Effector memory CD4-positive, alpha-beta T cell (primary cell): ENCODE measurements at places on chromosomes 2 and 18.

- DNase-seq, result no peak
These were observed 63.0 kb upstream of the STPG4 start for GRCh38 chr2:47218066-47218581.

GRCh38 chr2:120436460-120436739 is 90.5 kb downstream of the INHBB start:
- no peak for DNase-seq

- DNase-seq, result no peak
These were observed 201.6 kb downstream of the EN1 start for GRCh38 chr2:118645876-118646275.

DNA sequence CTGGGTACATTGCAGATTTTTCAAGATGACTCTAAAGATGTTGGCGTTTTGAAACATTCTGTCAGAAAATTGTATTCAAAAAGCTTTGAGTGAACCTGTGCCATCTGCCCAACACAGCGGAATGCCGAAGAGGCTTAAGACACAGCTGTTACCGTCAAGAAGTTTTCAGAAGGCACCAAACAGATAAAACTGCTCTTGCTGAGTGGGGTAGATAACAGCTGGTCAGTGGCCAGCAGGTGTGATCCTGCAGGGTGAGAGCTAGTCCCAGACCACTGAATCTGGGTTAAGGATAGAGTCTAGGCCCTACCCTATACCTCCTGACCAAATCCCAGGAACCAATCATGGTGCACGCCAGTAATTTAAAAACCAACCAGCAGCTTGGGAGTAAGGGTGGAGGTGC is 60.5 kb upstream of the B3GNT7 start:
- DNase-seq, result no peak

DNA sequence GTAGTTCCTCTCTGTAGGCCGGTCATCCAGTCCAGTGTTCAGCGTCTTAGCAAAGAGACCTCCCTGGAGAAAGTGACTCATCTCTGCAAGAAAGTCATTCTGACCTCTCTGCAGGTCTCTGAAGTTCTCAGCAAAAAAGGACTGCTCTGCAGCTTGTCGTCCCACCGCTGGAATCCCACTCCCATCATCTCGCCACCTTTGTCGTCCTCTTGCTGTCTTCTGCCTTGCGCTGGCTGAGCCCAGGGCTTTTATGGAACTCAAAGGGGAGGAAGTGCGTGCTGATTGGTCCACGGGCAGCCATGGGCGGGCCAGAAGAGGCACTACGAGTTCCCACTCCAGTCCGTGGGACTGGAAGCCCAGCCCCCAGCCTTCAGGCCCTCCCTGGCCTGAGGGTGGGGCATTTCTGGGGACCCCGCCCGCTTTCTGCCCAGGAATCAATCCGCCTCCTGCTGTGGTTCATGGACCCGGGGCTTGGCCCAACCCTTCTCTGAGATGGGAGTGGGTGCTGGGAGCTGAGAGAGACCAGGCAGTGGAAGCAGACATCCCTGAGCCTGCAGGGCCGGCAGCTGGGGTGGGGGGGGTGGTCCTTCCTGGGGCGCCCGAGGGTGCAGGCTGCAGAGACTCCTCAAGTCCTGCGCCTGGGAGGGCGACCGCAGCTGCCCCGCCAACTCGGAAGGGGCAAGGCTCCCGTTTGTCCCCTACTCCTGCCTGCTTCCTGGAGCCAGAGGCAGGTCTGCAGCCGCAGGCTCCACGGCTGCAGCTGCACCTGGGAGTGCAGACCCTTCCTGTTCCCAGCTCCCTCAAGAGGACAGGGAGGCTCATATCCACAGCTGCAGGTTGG is 660.7 kb upstream of the RAB6C start:
- DNase-seq, result no peak

DNA sequence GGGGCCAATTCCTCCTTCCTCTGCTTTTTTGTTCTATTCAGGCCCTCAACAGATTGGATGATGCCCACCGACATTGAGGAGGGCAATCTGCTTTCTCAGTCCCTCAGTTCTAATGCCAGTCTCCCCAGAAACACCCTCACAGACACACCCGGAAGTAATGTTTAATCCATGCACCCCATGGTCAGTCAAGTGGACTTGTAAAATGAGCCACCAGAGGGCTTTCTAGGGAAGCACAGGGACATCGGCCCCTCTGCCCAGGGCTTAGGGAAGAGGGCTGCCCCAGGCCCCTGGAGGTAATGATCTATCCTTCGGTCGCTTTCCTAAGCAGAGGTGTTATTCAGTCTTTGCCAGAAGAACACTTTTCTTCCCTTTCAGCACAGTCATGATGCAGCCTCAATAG is 107.4 kb downstream of the PDCL3 start:
- no peak for DNase-seq

DNA sequence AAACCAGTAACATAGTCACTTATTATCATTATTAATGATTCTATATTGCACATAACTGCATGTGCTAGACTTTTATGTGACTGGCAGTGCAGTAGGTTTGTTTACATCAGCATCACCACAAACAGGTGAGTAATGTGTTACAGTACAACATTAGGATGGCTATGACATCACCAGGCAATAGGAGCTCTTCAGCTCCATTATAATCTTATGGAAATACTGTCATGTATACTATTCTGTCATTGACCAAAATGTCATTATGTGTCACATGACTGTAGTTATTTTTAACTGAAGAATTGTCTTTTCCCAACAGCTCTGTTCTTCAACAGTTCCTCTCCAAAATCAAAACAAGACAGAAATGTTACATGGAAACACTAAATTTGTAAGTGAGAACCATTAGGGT is 96.3 kb downstream of the C18orf54 start:
- DNase-seq, result no peak
